Stimulated activated naive B cell treated with anti-CD40 and anti-IgM and Interleukin-4, amounts not matched to agents 10 μg/mL and 1 μg/mL and 100 μg/mL, for 72 hours (primary cell): ENCODE measurements at places on chromosomes 3 and 15.

DNA sequence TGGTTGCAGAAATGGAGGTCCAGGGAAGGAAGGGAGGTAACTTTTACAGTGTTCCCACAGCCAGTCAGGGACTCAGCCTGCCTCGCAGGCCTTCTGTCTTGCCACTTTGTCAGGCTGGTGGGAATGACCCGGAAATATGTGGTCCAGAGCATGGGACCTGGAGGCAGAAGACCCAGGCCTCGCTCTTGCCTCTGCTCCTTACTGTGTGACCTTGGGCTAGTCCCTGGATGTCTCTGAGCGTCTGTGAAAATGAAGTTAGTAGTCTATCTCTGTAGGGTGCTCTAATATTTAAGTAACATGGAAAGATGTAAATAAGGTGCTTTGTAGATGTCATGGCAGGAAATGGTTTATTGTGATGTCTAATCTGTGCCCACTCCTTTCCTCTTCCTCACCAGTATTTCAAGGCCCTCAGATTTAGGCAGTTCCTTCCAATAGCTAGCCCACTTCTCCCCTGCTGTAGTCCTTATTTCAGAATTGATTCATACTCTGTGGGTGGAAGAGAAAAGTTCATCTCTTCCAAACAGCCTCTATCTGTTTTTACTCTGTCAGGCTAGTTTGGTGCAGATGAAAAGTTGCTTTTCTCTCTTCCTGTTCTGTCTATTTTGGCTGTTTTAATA is 9.1 kb downstream of the CORO2B start:
- no peak for DNase-seq

DNA sequence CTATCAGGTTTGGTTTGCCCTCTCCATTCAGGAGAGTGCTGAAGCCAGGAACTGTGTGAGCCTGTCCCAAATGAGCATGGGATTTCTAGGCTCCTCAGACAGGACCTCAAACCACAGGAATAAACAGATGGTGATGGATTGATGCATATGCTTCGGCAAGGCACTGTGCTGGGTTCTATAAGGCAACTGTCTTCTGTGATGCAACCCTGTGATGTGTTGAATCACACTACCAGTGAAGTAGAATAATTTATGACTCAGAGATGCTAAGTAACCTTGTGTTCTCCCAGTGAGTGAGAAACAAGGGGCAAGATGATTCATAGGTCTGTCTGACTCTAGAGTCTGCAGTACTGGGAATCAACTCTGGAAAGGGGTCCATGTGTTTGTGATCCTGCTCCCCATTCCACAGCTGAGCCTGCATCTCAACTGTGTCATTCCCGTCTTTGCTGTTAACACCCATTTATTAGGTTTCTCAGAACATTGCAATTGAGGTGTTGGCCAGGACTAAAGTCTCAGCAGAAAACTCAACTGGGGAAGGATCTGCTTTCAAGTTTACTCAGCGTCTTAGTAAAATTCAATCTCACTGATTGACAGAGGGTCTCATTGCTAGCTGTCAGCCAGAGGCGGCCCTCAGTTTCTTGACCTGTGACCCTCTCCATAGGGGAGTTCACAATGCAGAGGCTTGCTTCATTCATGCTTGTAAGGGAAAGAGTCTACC is 510.1 kb upstream of the CFAP20DC start:
- no peak for DNase-seq

DNA sequence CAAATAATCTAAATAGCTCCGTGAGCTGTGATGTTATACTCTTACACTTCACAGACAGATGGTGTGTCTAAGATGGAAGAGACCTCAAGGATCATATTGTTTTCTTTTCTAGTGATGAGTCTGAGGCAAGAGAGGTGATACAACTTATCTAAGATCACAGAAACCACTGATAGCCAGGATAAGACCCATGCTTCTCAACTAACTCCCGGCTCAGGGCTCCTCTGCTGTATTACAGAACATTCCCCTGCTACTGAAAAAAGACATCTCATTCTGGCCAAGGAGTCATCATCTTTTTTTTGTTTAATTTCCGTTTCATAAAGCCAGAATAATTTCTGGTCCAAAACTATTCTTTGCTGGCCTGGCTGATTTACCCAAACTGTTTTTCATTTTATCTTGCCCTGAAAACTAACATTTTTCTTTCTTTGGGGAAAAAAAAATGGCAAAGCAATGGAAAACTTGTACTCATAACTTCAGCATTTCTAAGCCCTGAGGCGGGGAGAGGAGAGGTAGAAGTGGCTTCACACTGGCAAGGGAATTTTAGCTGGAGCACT is 46.9 kb upstream of the GAP43 start:
- DNase-seq = no peak

DNA sequence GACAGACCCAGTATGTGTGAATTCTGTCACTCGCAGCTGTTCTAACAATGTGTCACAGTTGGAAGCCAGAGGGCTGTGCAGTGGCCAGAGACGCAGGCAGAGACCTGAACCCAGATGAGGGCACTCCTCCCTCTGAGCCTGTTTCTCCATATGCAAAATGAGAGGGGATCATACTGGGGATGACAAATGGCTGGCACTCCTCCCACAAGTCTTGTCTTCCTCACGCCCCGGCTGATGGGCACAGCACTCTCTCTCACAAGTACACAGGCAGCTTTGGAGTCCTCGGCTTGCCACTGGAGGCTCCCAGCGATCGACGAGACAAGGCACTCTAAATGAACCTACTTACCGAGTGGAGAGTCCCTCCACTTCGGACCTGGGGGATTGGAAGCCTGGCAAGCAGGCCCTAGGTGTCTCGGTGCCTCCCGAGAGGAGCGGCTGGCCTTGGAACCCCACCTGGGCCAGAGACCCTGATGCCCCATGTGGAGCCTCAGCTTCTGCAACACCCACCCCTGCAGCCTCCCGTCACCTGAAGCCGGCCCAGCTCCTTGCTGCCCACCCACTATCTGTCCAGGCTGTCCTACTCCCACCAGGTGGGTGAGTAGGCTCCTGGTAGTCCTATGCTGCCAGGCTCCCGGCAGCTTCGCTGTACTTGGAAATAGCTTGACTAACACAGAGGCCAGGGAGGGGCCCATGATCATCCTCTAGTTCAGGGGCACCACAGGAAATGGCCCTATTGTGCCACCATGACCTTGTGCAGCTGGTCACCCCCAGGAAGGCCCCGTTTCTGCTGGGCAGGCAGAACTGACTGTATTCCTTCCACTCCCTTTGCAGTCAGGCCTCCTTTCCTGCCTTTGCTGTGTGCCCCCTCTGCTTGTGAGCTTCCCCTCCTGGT is 65.0 kb upstream of the IQSEC1 start:
- no peak for DNase-seq

- no peak for DNase-seq
Observed at GRCh38 chr15:100394736-100395440, 53.1 kb upstream of the ADAMTS17 start.

GRCh38 chr3:127175272-127175671 is 17.7 kb upstream of the PRR23E start:
- no peak for DNase-seq

GRCh38 chr3:10232137-10232536 is 16.1 kb upstream of the TATDN2 start:
- no peak for DNase-seq

DNA sequence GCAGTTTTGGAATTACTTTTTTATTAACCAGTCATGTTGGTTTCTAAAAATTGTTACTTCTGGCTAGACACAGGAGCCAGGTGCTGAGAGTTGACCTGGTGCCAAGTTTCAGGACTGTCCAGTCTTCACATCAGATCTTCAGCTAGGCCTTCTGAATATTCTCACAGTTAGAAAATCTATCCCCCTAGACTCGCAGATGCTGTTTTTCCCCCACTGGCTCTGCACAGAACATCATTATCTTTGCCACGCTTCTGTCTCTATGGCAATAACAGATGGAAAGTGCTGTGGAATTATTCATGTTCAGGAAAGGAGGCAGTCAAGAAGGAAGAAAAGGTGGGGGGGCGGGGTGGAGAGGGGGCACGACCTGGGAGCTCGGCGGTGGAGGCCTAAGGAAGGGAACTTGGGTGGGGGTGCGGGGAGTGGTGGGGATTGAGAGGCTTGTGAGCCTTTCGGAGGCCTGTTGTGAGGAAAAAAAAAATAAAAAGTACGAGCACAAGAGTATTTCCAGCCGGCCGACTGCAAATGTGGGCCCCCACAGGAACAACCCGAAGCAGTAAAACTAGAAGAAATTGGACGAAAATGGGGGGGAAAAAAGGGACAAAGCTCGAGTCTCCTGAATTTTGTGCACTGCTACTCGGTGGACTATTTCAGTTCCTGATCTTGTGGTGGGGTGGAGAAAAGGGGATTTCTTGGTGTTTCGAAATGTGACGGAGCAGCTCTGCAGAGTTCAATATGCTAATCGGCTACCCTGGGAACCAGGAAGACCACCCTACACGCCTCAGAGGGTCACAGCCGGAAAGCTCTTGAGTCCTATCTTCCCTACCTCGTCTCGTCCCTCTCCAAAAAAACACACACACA is 1.5 kb upstream of the SKIL start:
- DNase-seq = peak; percentile 73

DNA sequence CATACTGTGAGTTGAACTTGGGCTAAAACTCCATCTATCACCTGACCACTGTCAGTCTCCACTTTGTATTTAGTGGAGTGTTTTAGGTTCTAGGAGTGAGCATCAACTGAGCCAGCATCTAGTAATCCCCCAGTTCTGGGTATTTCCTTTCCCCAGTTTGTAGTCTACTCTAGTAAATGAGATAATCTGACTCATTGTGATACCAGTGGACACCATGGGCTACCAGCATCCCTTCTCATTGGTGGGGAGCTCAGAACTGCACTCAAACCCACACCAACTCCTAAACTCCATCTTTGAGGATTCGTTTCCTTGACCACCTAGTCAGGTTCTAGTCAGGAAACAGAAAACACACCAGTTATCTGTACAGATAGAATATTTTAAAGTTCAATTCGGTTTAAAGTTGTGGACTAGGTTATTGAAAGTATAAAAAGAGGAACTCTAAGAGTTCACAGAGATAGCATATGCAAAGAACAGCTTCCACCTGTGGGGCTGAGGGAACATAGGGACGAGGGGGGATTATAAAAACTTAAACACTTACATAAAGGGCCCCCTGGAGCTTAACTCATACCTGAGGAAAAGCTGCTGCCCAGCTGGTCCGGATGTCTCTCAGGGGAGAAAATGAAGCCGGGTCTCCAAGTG is 36.0 kb downstream of the LEO1 start:
- DNase-seq = peak; percentile 25

DNA sequence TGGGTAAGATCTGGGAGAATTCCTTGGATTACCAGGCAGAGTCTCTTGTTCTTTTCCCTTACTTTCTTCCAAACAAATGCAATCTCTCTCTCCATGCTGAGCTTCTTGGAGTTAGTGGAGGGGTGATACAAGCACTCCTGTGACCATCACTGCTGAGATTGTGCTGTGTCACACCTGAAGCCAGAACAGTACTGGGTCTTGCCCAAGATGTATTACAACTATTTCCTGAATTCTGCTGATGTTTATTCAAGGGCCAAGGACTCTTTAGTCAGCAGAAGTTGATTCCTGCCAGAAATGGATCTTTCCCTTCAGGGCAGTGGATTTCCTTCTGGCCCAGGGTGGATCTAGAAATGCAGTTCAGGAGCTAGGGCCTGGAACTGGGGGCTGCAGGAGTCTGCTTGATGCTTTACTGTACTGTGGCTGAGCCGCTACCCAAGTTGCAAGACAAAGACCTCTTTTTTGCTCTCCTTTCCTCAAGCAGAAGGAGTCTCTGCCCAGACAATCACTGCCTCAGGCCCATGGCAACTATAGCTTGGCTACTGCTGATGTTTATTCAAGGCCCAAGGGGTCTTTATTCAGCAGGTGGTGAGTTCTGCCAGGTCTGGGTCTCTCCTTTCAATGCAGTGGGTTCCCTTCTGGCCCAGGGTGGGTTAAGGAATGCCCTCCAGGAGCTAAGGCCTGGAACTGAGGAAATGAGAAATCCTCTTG is 98.8 kb downstream of the SH3GL3 start:
- DNase-seq = no peak
